ENCODE measurements at places on chromosomes 7 and 10. TPM values are rescaled to one million over a fixed set of nuclear protein-coding genes. Genes with fewer than 3 reads are reported as not detected.

TMEM270 gene
- not detected for polyA plus RNA-seq

DNA sequence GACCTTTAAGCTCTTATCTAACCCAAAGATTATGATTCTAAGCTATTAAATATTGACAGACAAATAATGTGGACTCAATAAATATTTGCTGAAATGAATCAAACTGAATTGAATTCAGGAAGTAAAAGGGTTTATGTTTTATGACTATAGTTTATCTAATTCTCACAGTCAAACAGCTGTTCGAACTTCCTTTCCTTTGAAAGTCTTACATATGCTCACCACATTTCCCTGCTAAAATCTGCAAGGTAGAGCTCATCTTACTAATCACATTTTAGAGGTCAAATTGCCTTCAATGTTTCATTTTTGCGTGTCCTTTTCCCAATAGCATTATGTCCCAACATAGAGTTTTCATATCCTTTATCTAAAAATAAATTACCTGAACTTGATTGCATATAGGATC, 154.9 kb upstream of the PPP1R3A start:
- DNase-seq = no peak

FBXL13 gene
- 1.6 TPM for polyA plus RNA-seq

GRCh38 chr7:24075426-24075810, 208.6 kb upstream of the NPY start:
- DNase-seq = no peak

RTKN2 gene
- polyA plus RNA-seq = 0.52 TPM

DNA sequence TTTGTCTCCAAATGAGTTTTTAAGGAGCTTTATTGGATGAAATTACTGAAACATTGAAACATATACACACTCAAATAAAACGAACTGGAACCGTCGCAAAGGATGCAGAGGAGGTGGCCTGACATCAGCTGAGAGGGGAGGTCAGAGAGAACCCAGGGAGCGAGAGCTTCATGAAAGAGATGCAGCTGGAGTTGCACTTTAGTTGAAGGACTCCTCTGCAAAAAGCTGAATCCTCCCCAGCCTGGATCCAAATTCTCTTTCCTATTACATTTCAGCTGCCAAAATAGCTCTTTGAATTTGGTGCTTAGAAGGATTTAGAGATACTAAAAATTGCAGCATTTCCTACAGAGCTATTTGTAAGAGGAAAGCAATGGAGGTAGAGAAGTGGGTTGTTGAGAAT, 140.0 kb upstream of the DPP6 start:
- no peak for DNase-seq

LIPM gene
- not detected for polyA plus RNA-seq
